ENCODE measurements at places on chromosomes 13 and 19.

DNA sequence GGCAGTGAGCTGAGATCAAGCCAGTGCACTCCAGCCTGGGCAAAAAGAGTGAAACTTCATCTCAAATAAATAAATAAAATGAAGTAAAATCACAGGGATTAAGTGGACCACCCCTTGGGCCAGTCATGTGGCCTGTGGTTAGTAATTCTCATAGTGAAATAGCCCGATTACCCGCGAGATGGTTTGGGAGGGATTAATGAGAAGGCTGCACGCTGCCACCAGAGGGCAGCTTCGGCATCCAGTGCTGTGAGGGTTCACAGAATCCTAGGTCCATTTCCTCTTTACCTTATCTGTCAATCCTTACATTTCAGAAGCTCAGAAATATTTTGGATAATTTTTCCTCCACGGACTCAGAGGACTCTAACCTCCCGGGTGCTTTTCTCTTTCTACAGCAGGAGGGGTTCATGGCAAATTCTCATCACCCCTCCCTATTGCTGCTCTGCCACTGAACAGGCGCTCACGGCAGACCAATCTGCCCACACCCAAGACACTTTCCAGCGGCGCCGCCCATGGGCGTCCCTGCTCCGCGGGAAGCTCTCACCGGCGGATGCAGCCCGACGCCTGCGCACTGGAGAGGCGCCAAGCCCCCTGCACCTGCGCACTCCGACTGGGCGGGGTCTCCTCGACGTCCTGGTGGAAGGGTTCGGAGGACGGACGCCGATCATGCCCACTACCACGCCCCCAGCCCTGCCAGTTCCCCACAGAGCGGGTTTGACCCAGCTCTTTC lies 11.0 kb downstream of the ZNF835 start:
- no peak for DNase-seq

- DNase-seq: peak; percentile 31
Measured at GRCh38 chr13:21453387-21454081, 5.6 kb downstream of the ZDHHC20 start.

- DNase-seq: no peak
Measured at GRCh38 chr13:113207460-113207859, 1.0 kb downstream of the PCID2 start.

DNA sequence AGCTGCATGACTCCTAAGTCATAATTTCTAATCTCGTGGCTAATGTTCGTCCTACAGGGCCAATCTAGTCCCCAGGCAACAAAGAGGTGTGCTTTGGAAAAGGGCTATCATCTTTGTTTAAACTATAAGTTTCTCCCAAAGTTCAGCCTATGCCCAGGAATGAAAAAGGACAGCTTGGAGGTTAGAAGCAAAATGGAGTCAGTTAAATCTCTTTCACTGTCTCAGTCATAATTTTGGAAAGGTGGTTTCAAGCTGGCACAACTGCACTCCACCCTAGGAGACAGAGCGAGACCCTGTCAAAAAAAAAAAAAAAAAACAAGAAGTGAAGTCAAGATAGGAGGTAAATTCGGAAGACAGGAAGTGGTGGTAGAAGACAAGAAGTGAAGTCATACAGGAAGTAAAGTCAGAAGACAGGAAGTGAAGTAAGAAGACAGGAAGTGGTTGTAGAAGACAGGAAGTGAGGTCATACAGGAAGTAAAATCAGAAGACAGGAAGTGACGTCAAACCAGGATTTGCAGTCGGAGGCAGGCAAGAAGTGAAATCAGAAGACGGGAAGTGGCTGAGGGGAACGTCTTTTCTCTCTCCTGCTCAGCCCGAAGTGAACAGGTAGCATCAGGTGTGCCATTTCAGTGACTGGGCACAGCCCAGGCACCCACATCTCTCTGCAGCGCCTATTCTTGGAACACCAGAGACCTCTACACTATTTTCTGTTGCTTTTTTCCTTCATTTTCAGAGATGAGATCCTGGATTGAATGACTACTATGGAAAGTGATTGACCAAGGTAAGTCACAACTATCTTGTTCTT lies 32.2 kb downstream of the GP6 start:
- peak; percentile 3 for DNase-seq

GRCh38 chr13:113887700-113888201 lies 23.9 kb upstream of the GAS6 start:
- peak; percentile 67 for DNase-seq

GRCh38 chr19:900302-901111 lies 7.2 kb downstream of the RNU6-9 start:
- no peak for DNase-seq

GRCh38 chr13:91167706-91168385 lies 179.6 kb upstream of the MIR17HG start:
- DNase-seq: peak; percentile 46

- DNase-seq: no peak
Measured at GRCh38 chr13:51564671-51565070, 19.6 kb upstream of the WDFY2 start.

GRCh38 chr19:47729468-47729798 lies 15.9 kb upstream of the NOP53 start:
- DNase-seq: no peak

GRCh38 chr19:12617646-12618045 lies 6.9 kb downstream of the ZNF791 start:
- DNase-seq: no peak

DNA sequence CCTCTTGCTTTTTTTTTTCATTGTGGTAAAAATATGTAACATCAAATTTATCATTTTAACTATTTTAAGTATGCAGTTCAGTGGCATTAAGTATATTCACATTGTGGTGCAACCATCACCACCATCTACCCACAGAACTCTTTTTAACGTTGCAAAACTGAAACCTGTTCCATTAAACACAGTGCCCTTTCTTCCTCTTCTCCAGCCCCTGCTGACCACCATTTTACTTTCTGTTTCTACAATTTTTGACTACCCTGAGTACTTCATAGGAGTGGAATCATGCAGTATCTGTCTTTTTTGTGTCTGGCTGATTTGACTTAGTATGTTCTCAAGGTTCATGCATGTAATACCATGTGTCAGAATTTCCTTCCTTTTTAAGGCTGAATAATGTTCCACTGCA lies 153.1 kb downstream of the FGF9 start:
- DNase-seq: no peak

DNA sequence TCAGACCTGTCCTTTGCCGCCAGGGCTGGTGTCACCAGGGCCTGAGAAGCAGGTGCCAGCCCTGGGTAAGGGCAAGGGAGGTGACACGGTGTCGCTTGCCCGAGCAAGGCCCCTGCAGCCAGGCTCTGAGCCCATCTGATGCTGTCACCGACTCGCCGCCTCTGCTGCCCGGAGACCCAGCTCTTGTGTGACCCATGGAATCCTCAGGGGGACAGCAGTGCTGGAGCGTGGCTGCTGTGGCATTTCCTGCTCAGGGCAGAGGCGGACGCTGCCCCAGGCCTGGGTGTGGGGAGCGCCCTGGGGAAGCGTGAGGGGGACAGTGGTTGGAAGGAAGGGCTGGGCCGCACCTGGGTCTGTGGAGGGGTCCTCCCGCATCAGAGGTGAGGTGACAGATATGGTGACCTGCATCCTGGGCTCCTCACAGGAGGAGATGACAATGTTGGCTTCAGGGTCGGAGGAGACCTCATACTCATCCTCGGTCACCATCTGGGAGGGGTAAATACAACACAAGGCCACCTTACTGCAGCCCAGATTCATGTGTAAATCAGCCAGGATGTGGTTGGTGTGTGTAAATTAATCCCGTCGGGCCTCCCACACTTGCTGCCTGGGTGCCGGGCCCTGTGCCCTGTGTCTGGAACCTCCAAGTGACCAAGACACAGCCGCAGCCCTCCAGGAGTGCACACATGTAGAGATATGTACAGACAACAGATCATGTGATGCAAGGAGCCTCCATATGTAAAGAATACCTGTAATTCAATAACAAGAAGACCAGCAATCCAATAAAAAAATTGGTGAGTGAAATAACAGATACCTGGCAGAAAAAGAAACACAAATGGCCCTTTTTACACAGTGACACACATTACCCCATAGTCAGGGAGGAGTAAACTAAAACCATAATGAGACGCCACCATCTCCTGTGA lies 27.6 kb upstream of the MATK start:
- no peak for DNase-seq

DNA sequence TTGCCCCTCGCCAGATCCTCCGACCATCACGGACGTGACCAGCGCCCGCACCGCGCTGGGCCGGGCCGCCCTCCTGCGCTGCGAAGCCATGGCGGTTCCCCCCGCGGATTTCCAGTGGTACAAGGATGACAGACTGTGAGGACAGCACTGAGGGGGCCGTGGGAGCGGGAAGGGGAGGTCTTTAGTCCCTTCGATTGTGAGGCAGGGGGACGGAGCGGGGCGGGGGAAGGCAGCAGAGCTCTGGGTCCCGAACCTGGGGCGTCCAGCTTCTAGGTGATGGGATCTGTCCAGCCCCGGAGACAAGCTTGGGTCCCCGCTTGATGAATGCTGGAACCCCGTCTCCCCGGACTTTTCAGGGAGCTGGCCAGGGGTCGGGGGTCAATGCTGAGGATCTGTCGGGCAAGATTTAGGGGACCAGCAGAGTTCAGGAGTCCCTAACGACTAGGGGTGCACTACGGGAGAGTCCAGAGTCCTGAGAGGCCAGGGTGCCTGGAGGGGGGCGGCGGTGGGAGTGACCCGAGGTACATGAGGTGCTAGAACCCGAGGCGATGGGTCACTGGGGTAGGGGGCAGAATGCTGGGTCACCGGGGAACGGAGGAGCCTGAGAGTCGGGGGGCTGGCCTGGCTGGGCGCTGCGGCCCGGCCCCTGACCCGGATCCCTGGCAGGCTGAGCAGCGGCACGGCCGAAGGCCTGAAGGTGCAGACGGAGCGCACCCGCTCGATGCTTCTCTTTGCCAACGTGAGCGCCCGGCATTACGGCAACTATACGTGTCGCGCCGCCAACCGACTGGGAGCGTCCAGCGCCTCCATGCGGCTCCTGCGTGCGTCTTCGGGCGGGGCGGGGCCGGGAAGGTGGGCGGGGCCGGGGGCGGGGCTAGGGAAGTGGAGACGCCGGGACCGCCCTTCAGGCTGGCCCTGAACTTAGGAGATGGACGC lies 14.6 kb downstream of the VSIG10L start:
- no peak for DNase-seq

- DNase-seq: no peak
Measured at GRCh38 chr19:2289714-2290435, 7.9 kb upstream of the PEAK3 start.

DNA sequence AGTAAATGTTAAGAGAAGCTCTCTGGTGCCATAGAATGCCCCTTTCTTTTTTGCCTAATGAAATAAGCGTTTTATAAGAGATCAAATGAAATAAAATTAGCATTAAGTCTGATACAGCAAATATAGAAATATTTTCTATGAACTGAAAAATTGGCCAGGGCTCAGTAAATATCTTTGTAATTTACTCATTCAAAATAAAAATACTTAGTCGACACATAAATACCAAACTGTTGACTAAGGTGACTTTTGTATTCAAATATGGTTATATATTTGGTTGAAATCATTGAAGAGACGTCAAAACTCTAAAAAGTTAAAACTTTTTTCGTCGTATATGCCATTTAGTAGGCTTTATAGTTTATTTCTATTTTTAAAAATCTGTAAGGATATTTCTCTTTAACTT lies 25.6 kb downstream of the IPO5 start:
- no peak for DNase-seq

- DNase-seq: no peak
Measured at GRCh38 chr13:98976941-98977340, 923 bp downstream of the DOCK9 start.

GRCh38 chr13:21106089-21106488 lies 44.7 kb upstream of the LATS2 start:
- peak; percentile 39 for DNase-seq

- DNase-seq: no peak
Measured at GRCh38 chr19:8513036-8513686, 806 bp downstream of the ZNF414 start.

GRCh38 chr19:45161738-45162607 lies 1.2 kb upstream of the NKPD1 start:
- no peak for DNase-seq

- DNase-seq: no peak
Measured at GRCh38 chr19:46447824-46448223, 19.1 kb upstream of the PNMA8C start.

DNA sequence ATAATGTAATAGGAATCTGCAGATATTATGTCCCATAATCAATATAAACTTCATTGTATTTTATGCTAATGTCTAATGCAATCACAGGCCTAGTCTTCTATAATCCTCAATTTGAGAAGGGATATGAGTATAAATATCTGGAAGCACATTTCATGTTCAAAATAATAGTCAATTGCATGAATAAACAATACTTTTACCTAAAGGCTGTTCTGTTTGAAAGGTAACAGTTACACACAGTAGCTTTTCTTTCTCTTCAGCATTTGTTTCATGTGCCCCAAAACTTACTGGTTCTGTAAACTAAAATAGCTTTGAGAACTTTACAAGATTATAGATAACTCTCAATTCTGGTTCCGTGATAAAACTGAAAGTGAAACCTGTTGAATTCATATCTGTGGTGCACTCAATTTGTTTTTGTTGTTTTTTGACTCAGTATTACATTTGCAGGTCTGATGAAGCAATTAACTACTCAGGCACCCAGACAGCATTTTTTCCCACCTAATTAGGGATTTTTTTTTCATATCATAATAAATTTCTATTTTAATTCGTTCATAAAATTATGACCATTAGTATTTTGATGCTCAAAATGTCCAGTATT lies 1193.8 kb downstream of the SLITRK1 start:
- DNase-seq: peak; percentile 3

GRCh38 chr13:38970380-38971051 lies 20.1 kb downstream of the STOML3 start:
- DNase-seq: no peak

DNA sequence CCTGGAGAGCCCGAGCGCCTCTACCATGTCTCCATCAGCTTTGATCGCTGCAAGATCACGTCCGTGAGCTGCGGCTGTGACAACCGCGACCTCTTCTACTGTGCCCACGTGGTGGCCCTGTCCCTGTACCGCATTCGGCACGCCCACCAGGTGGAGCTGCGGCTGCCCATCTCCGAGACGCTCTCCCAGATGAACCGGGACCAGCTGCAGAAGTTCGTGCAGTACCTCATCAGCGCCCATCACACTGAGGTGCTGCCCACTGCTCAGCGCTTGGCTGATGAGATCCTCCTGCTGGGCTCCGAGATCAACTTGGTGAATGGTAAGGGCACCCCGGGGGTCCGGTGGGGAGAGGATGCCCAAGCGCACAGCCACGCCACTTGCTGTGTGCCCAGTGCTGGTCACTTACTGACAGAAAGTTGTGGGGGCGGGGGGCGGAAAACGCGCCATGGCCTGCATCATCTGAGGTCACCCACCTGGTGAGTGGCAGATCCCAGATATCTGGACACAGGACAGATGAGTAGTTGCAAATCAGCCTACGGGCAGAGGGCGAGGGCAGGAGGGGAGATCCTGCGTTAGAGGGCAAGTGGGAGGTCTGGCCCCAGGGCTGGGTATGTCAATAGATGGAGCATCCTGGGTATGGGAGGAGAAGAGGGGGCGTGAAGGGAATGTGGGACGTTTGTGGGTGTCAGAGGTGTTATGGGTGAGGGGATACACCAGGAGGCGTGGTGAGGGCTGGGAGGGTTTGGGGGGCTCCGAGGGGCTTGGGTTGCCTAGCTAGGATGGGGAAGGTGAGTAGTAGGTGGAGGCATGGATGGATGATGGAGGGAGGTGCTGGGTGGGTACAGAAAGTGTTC lies 9.8 kb downstream of the ZSWIM4 start:
- no peak for DNase-seq
